ENCODE measurements at places on chromosomes 2 and 18.

GRCh38 chr2:98917031-98917471 is 19.0 kb downstream of the CRACDL start:
- no peak for DNase-seq

- DNase-seq, result no peak
Measured at GRCh38 chr18:60092073-60092472, 192.3 kb downstream of the PMAIP1 start.

DNA sequence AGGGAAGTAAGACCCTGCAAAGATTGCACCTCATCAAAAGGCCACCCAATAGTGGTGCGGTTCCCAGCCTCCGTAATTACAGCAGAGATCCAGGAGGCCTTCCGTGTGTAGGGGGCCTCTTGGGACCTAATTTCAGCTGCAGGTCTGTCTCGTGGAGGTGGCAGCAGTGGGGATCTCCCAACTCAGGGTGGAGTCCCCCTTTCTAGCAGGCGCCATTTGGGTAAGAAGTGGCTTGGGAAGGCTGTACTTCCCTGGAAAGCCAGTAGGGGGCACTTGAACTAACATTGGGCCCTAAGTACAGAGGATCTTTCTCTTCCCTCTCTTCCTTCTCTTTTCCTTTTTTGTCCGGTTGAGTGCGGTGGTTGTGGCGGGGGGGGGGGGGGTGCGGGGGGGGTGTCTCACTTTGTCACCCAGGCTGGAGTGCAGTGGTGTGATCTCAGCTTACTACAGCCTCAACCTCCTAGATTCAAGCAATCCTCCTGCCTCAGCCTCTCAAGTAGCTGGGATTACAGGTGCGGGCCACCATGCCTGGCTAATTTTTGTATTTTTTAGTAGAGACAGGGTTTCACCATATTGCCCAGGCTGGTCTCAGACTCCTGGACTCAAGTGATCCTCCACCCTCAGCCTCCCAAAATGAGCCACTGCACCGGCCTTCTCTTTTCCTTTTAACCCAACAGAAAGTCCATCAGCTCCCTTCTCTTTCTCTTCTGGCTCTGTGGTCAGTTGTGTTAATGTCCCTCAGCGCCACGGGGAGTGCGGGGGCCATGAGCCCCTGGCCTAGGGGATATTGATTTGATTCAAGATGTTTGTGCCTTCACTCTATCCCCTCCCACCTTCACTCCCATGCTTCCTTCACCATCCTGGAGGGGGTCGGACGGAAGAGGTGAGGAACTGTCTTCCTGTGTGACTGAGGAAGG is 32.0 kb downstream of the CENPO start:
- DNase-seq, result peak; percentile 64

DNA sequence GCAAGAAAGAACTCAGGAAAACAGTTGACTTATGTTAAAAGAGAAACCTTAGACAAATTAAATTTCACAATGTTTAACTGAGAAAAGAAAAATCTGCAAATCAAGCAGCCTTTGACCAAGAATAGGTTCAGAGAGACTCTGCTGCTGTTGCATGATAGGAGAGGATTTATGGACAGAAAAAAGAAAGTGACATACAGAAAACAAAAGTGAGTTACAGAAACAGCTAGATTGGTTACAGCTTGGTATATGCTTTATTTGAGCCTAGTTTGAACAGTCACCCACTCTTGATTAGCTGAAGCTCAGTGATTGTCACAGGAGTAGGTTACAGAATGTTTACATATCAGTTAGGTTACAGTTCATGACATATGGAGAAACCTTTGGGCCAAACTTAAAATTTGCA is 258.2 kb upstream of the SPOPL start:
- no peak for DNase-seq

DNA sequence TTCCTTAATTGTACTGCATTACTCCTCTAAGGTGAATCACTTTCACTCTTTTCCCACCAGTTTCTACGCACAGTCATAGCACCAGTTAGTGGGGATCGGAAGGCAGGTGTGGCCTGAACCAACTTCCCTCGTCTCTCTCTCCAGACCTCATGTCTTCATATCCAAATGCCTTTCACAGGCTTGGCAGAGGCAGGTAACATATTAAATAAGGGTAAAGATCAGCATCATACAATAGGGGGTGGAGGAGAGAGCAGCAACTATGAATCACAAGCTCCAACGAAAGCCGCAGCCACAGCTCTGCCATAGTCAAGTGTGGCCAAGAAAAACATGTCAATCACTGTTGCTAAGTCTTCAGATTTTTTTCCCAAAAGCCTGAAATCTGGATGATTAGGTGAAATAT is 40.3 kb downstream of the AP1S3 start:
- DNase-seq, result no peak

DNA sequence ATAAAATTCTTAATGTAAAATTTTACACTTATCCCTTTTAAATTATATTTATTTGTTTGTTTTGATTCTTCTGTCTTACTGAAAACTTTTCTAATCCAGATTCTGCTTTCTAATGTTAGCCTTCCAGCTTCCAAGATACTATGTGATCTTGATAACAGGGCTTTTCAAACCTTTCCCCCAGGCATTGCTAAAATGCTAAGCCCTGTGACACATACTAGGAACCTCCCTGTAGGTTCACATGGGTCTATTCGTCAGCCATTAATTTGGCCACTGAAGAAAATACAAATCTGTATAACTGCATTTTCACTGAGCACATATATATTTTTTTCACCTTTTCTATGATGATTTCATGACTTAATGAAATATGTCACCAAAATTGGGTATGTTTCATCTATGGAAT is 92.8 kb upstream of the MAP4K3 start:
- no peak for DNase-seq

DNA sequence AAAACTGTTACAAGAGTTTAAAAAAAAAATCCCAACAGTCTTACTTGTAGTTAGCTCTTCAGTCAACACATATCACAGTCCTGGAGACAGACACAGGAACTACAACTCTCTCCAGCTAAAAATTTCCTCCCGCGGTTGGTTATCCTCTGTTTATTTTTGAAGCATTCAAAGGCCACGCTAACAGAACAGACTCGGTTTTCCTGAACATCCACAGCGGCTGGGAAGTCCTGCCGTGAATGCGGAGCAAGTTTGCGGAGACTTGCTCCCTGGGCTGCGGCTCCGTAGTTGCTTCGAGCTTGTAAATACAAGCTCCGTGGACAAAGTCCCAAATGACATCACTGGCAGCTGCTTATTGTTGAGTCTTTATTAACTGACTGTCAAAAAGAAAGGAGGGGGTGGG is at the start of gene NCKAP5:
Gene NCKAP5 (minus strand): TSS at position 292 of the 400 bp plus-strand sequence. CDS start 50,937 bp downstream, outside the sequence.
- DNase-seq, result no peak

- no peak for DNase-seq
Measured at GRCh38 chr18:7307526-7307925, 76.6 kb downstream of the LRRC30 start.

DNA sequence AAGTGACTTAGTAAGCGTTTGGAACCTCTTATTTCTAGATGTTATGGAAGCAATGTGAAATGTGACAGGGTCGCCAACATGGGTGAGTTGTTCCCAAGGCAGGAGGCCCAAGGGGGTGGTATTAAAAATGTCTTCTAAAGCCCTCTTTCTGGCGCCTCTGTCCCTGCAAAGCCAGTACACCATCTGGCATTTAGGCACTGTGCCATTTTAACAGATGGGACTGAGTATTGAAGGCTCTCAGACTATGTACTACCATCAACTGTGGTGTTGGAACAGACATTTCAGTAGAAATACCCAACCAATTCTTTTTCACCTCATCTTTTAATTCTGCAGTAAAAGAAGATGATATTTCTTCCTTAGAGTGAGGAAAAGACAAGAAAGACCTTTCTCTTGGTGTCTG is 384.5 kb upstream of the MMADHC start:
- no peak for DNase-seq

DNA sequence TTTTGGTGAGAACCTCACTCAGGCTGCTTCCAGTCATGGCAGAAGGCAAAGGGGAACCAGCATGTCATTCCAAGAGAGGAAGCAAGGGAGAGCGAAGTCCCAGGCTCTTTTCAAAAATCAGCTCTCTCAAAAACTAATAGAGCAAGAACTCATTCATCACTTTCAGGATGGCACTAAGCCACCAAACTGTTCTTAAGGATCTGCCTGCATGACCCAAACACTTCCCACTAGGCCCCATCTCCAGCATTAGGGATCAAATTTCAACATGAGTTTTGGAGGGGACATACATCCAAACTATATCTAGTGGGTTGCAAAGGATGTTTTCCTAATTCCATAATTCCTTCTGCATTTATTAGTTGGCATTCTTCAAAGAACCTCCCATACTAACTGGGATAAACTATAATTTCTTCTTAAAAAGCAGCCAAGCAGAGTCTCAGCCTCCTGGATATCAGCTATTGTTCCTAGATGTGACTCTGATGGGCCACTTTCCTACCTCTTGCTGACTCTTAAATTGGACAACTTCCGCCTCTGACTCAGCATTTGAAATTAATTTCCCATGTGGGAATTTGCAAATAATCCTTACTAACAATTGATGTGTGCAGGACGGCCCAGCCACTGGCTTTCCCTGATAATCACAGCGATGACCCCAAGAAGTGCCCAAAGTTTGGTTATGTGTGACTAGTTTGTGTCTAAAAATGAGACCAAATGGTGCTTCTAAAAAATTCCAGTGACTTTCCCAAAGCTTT is 5.5 kb upstream of the REV1 start:
- DNase-seq, result no peak

- DNase-seq, result no peak
Measured at GRCh38 chr2:599601-600000, 77.6 kb downstream of the TMEM18 start.

GRCh38 chr2:219025637-219026585 is 15.4 kb downstream of the CFAP65 start:
- DNase-seq, result no peak

DNA sequence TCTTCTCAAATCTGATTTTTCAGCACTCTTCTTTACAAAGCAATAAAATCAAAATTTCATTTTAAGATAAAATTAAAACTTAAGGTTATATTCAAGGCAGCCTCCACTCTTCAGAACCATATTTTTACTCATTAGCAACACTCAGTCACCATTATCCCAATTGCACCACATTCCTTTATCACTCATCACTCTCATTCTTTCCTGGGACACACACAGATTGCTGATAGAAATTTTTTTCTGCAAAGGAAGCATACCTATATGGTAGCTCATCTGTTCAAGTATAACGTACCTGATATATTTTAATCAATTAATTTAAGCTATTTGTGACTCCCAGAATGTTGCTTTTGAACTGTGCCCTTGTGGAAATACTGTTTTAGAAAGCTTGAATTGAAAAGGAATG is 1559.3 kb upstream of the ZEB2 start:
- DNase-seq, result no peak

- DNase-seq, result no peak
Measured at GRCh38 chr2:154078926-154079325, 207.2 kb downstream of the GALNT13 start.

DNA sequence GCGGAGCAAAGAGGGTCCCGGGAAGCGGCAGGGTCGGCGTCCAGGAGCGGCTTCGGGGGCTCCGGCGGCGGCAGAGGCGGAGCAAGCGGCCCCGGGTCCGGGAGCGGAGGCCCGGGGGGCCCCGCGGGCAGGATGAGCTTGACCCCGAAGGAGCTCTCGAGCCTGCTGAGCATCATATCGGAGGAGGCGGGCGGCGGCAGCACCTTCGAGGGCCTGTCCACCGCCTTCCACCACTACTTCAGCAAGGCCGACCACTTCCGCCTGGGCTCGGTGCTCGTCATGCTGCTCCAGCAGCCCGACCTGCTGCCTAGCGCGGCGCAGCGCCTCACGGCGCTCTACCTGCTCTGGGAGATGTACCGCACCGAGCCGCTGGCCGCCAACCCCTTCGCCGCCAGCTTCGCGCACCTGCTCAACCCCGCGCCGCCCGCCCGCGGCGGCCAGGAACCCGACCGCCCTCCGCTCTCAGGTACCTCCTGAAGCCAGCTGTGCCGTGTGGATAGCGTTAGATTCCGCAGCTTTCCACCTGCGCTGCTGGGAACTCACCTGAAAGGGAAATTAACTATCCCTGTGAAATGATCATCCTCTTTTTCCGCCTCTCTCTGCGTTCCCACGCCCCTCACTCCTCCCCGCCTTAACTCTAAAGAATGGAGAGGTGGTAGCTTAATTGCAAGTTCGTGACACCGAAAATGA is 472 bp downstream of the CNOT11 start:
- DNase-seq, result no peak

- DNase-seq, result no peak
Measured at GRCh38 chr2:1125633-1126370, 175.2 kb downstream of the SNTG2 start.

DNA sequence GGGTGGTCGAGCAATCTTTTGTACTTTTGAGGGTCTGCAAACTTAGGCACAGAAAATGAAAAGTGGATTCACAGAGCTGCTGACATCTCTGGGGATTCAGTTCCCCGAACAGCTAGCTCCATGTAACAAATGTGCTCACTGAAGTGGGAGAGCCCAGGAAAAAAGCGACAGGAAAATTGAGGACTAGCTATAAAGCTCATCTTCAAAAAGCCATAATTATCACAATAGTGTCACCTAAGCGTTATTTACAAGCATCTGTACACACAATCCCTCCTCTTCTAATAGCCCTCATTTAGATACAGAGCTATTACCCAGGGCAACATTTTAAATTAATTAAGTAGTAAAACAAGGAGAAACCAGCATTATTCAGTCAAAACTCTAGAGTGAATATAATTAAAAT is 36.1 kb downstream of the RNF152 start:
- no peak for DNase-seq

DNA sequence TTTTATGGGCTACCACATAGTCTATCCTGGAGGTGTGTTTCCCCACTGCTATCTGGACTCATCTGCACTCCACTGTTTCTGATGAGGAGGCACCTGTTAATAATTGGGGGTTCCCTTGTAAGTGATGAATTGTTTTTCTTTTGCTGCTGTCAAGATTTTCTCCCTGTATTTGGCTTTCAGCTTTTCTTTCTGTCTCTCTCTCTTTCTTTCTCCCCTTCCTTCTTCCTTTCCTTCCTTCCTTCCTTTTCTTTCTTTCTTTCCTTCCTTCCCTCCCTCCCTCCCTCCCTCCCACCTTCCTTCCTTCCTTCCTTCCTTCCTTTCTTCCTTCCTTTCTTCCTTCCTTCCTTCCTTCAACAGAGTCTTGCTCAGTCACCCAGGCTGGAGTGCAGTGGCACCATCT is 9.2 kb downstream of the GNLY start:
- no peak for DNase-seq

- DNase-seq, result no peak
Measured at GRCh38 chr2:46034535-46034934, 262.7 kb upstream of the EPAS1 start.

- no peak for DNase-seq
Measured at GRCh38 chr2:129193961-129194360, 785.5 kb upstream of the RAB6C start.

DNA sequence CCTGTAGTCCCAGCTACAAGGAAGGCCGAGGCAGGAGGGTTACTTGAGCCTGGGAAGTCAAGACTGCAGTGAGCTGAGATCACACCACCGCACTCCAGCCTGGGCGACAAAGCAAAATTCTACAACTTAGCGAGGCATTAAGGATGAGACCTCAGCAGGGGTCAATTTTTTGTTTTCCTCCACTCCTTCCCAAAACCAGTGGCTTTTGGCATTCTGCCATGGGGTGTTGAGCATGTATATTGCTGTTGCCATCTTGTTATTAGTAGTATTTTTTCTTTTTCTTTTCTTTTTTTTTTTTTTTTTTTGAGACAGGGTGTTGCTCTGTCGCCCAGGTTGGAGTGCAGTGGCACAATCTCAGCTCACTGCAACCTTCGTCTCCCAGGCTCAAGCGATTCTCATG is 8.9 kb upstream of the GIGYF2 start:
- no peak for DNase-seq

- DNase-seq, result no peak
Measured at GRCh38 chr2:121748202-121748601, 7.2 kb upstream of the TSN start.
